ENCODE measurements at places on chromosomes 4 and X.

GRCh38 chr4:7759216-7759615, 180.4 kb downstream of the AFAP1 start:
- DNase-seq = peak; percentile 84

- DNase-seq = no peak
Measured at GRCh38 chr4:139841464-139842195, 176.0 kb downstream of the MGST2 start.

- DNase-seq = no peak
Measured at GRCh38 chrX:79080141-79080540, 64.3 kb upstream of the GPR174 start.

DNA sequence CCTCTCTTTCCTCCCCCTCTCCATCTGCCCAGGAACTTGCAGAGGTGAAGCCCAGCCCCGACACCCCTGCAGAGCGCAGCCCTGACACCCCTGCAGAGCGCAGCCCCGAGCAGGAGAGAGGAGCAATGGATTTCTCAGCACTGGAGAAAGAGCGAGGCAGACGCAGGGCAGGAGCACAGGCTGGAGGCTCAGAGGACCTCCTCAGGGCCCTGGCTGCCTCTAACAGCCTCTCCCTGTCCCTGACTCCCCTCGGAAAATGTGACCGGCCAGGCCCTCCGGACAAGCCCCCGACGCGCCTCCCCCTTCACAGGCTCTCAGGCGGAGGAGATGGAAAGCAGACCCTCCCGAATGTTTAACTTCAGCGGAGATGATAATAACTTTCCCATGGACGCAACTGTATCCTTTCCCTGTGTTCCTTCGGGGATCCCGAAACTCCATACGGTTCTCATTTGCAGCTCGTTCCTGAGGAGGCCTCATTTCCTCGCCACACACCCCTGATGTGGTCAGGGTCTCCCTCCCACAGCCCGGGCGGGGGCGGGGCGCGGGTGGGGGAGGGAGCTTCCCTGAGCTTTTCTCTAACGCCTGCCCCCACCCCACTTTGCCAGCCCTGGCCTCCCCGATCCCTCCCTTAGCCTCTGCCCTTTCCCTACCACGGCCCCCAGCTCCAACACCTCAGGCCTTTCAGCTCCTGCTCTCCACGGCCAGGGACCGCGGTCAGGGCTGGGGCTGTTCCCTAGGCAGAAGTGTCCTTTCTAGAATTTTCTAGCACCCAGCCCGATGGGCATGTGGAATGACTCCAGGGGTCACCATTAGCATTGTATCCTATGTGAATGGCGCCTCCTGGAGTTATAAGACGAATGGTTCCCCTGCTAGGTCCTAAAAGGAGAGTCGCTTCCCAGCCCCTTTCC, 201.1 kb upstream of the BCOR start:
- DNase-seq = no peak

DNA sequence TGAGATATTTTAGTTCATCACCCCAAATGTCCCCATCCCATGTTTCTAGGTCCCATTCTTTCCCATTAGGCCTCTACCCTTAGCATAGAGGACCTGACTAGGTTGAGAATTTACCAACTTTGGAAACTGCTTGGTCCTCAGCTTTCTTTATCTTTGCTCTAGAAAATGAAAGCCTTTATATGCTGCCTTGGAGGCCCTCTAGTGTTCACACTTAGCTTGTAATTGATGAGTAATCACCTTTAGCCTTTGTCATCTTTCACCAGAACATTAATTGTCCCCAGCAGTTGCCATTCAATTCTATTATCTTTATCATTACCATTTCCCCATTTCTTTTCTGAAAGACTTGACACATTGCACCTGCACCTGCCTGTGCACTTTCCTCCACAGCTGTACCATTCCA, 589.2 kb upstream of the NR3C2 start:
- no peak for DNase-seq

Data from CD4-positive, alpha-beta T cell (primary cell).